ENCODE measurements at places on chromosomes 5 and 9. TPM values are rescaled to one million over a fixed set of nuclear protein-coding genes. Genes with fewer than 3 reads are reported as not detected.

The SVEP1 gene
- total RNA-seq: not detected

The TNC gene
- 0.03 TPM for total RNA-seq

The PGM5 gene
- total RNA-seq: not detected

The HK3 gene
- total RNA-seq: 1.2 TPM

The NUTM2F gene
- total RNA-seq: not detected

The CCL27 gene
- total RNA-seq: not detected

GRCh38 chr9:131622523-131622922, 77.2 kb downstream of the PRRT1B start:
- no peak overlapping the region for H3K27ac ChIP-seq
- H3K36me3 ChIP-seq: peaks cover 86% of the 10 kb centered on the region
- no peak overlapping the region for H3K4me3 ChIP-seq
- H3K4me1 ChIP-seq: peaks cover 36% of the 10 kb centered on the region

GRCh38 chr9:124675261-124676158, 95.6 kb downstream of the NR6A1 start:
- H3K27ac ChIP-seq: no peak overlapping the region
- DNase-seq: no peak
- no peak overlapping the region for H3K4me3 ChIP-seq
- peaks cover 2% of the 10 kb centered on the region for H3K4me1 ChIP-seq

DNA sequence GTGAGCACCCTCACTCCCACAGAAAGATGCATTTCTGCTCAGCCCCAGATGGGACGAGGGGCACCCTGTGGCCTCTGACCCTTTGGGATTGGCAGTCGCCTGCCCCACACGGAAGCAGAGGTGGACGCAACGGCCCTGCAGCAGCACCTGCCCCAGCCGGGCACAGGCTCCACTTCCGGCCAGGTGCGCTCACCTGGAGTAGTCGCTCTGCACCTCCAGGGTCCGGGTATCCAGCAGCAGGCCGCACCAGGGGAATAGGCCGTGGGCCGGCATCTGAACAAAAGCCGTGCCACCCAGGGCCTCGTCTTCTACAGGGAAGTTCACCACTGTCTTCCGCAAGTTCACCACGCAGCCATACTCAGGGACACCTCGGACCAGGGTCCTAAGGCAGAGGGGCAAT, 30.7 kb downstream of the TERT start:
- H3K4me1 ChIP-seq: peaks cover 12% of the 10 kb centered on the region
- no peaks in the 10 kb centered on the region for H3K27me3 ChIP-seq
- H3K4me3 ChIP-seq: no peak overlapping the region
- H3K27ac ChIP-seq: no peak overlapping the region

- no peaks in the 10 kb centered on the region for H3K36me3 ChIP-seq
- no peak overlapping the region for H3K4me3 ChIP-seq
- H3K27ac ChIP-seq: no peak overlapping the region
- DNase-seq: no peak
Observed at GRCh38 chr9:84996029-84996428, 326.5 kb downstream of the NTRK2 start.

- no peak for DNase-seq
- no peaks in the 10 kb centered on the region for H3K27me3 ChIP-seq
- no peak overlapping the region for H3K27ac ChIP-seq
Observed at GRCh38 chr9:132605387-132605786, 23.0 kb downstream of the BARHL1 start.

DNA sequence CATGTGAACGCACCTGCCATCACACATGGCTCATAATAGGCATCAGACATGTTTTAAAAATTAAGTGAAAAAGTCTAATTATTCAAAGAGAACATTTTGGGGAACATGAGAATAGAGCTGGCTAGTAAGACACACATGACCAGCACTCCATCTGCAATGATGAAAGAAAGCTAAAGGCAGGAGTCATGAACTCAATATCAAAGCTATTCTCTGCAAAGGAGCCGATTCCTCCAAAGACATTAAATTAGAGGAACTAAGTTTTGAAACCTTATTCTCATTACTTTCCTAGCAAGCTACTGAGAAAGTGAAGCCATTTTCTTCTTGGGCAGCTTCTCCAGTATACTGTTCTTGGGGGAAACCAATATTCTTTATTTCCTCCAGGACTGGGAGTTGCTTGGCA, 172.0 kb downstream of the CRB2 start:
- H3K27me3 ChIP-seq: no peaks in the 10 kb centered on the region
- no peaks in the 10 kb centered on the region for H3K4me1 ChIP-seq
- H3K4me3 ChIP-seq: no peak overlapping the region
- no peak overlapping the region for H3K27ac ChIP-seq
- DNase-seq: no peak

GRCh38 chr5:178086266-178086665, 27.1 kb upstream of the N4BP3 start:
- no peak for DNase-seq
- no peaks in the 10 kb centered on the region for H3K4me1 ChIP-seq
- no peaks in the 10 kb centered on the region for H3K27me3 ChIP-seq
- H3K36me3 ChIP-seq: no peaks in the 10 kb centered on the region
- no peak overlapping the region for H3K4me3 ChIP-seq

DNA sequence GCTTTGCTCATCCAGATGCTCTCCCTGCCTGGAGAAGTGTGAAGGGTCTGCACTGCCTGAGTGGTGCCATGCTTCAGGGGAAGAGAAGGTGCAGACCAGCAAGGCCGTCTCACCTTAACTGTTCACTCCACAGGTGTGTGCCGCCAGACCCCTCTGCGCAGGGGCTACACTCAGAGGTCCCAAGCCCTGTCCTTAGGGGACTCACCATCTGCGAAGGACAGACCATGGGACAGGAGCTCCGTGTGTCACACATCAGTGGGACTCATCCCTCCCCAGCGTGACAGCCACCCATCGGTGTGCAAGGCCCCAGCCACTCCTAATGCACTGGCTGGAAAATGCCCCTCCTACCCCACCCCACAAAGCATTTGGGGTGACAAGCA, 142.9 kb downstream of the OLFM1 start:
- no peak overlapping the region for H3K27ac ChIP-seq
- no peak overlapping the region for H3K4me3 ChIP-seq
- H3K36me3 ChIP-seq: no peaks in the 10 kb centered on the region
- DNase-seq: no peak
- H3K4me1 ChIP-seq: no peaks in the 10 kb centered on the region

- no peak for DNase-seq
- H3K4me1 ChIP-seq: no peaks in the 10 kb centered on the region
- no peak overlapping the region for H3K4me3 ChIP-seq
- H3K36me3 ChIP-seq: no peaks in the 10 kb centered on the region
- H3K27ac ChIP-seq: no peak overlapping the region
Observed at GRCh38 chr5:66769839-66770617, 173.8 kb downstream of the MAST4 start.

GRCh38 chr5:31748458-31749172, 109.7 kb downstream of the PDZD2 start:
- no peak for DNase-seq
- H3K27ac ChIP-seq: no peak overlapping the region
- H3K27me3 ChIP-seq: peaks cover 2% of the 10 kb centered on the region
- no peak overlapping the region for H3K4me3 ChIP-seq
- no peaks in the 10 kb centered on the region for H3K4me1 ChIP-seq
- H3K36me3 ChIP-seq: no peaks in the 10 kb centered on the region

GRCh38 chr5:1542781-1543180, 19.0 kb upstream of the LPCAT1 start:
- no peak for DNase-seq
- H3K27ac ChIP-seq: no peak overlapping the region
- H3K4me3 ChIP-seq: no peak overlapping the region
- no peaks in the 10 kb centered on the region for H3K4me1 ChIP-seq

GRCh38 chr9:134324359-134325095, 1.7 kb upstream of the RXRA start:
- no peak for DNase-seq
- no peaks in the 10 kb centered on the region for H3K27me3 ChIP-seq
- no peak overlapping the region for H3K27ac ChIP-seq

DNA sequence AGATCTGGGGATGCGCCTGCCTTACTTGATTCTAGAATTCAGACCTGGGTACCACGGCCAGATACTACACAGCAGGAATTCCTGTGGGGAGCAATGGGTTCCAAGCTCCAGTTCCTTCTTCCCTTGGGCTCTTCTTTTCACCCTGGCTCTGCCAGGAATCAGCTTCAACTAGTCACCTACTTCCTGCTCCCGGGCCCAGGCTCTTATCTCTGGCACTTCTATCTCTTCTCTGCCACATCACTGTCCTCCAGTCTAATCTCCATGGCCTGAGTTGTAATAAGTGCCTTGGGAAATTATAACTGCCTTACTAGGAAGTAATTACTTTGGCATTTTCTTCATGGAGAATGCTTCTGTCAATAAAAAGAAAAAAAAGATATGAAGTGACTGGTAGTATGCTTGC, 26.2 kb upstream of the SERINC5 start:
- DNase-seq: no peak
- no peak overlapping the region for H3K4me3 ChIP-seq
- no peak overlapping the region for H3K27ac ChIP-seq
- H3K4me1 ChIP-seq: peaks cover 7% of the 10 kb centered on the region
- no peaks in the 10 kb centered on the region for H3K27me3 ChIP-seq

- no peak overlapping the region for H3K4me3 ChIP-seq
- DNase-seq: no peak
- no peaks in the 10 kb centered on the region for H3K36me3 ChIP-seq
Observed at GRCh38 chr9:35027860-35028259, 38.3 kb downstream of the DNAJB5 start.

DNA sequence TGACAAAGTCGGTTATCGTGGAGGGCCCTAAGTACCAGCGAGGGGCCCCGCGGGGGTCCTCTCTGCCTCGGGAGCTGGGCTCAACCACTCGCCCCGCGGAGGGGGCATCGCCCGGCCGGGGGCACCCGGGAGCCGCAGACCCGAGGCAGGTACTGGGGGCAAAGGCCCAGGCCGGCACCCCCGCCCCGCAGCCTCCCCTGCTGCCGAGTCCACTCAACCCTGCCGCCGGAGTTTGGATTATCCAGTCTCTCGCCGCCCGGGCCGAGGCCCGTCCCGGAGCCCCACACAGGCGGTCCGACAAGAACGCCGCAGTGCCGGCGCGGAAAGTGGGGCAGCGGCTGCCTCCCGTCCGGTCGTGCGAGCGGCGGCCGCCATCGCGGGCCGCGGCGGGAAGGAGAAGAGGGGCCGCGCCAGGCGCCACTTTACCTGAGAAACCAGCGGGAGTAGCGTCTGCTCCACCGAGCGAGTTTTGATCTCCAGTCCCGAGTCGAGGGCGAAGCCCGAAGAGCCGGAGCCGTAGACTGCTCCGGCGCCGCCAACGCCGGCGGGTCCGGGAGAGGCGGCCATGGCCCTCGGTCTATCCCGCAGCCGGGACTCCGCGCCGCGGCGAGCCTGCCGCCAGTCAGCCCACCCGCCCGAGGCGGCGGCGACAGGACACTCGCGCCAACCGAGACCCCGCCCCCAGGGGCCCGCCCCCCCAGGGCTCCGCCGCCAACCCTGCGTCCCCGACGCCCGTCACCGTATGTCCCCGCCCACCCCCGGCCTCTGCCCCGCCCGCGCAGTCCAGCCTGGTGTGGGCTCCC, at the start of gene CTNNAL1:
CTNNAL1 (minus strand) TSS at position 624 of the 803 bp plus-strand sequence; CDS start at position 567, 57 bp downstream.
- H3K4me3 ChIP-seq: peak within 1 kb of the TSS; percentile 65
- peaks cover 2% of the 10 kb centered on the region for H3K36me3 ChIP-seq
- no peaks in the 10 kb centered on the region for H3K27me3 ChIP-seq
- peaks cover 16% of the 10 kb centered on the region for H3K4me1 ChIP-seq

DNA sequence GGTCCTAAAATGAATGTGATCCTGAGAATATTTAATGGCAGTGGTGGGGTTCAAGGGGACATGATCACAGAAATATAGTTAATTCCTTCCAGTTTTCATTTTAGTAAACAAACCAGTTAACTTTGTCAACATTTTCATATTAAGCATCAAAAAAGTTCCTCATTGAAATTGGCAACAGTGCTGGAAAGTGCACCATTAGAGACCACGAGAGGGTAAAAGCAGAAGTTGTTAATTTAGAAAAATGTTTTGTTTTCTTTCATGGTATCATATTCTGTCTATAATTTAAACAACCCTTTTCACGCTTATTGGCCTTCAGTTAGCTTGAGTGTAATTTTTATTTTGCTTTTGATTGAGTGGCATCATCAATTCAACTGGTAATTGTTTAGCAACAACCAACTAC, 11.9 kb downstream of the GIN1 start:
- no peak overlapping the region for H3K4me3 ChIP-seq
- H3K27me3 ChIP-seq: no peaks in the 10 kb centered on the region
- DNase-seq: no peak
- peaks cover 22% of the 10 kb centered on the region for H3K36me3 ChIP-seq
- H3K27ac ChIP-seq: no peak overlapping the region

GRCh38 chr5:124264499-124264898, 481.9 kb downstream of the ZNF608 start:
- no peak for DNase-seq
- H3K36me3 ChIP-seq: no peaks in the 10 kb centered on the region
- no peak overlapping the region for H3K27ac ChIP-seq
- no peaks in the 10 kb centered on the region for H3K4me1 ChIP-seq

DNA sequence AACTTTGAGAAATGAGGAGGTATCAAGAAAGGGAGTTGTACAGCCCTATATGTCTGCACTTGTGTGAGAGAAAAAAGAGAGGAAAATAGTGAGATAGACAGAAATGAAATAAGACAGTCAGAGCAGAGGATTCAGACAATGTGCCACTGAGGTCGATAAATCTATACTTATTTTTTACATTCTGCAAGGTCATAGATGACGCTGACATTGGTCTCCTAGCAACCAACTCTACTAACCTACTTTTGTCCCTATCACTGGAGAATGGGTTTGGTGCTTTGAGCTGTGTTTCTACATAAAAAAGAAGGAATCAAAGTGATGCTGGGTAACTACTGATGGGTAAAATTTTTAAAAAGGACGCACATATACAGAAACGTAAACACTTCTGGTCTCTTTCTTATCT, 573.3 kb upstream of the RORB start:
- no peak overlapping the region for H3K4me3 ChIP-seq
- H3K27ac ChIP-seq: no peak overlapping the region
- no peaks in the 10 kb centered on the region for H3K4me1 ChIP-seq
- no peak for DNase-seq
- H3K36me3 ChIP-seq: no peaks in the 10 kb centered on the region
- H3K27me3 ChIP-seq: no peaks in the 10 kb centered on the region

GRCh38 chr5:81241001-81241400, 7.9 kb downstream of the CKMT2 start:
- DNase-seq: no peak
- H3K27ac ChIP-seq: no peak overlapping the region
- H3K27me3 ChIP-seq: no peaks in the 10 kb centered on the region
- peaks cover 3% of the 10 kb centered on the region for H3K36me3 ChIP-seq

DNA sequence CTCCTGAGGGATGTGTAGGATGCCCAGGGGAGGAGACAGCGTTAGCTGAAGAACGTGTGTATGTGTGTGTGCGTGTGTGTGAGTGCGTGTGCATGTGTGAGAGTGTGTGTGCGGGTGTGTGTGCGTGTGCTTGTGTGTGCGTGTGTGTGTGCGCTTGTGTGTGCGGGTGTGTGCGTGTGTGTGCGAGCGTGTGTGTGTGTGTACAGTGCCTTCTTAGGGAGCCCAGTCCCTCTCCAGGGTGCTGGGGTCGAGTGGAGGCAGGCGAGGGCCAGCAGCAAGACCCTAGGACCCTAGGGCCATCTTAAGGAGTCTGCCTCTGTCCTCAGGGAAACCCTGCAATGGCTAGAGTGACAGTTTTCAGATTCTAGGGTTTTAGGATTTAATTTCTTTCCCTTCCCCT, 26.0 kb upstream of the STXBP1 start:
- no peak for DNase-seq
- no peaks in the 10 kb centered on the region for H3K27me3 ChIP-seq
- H3K4me3 ChIP-seq: no peak overlapping the region
- H3K36me3 ChIP-seq: no peaks in the 10 kb centered on the region

- H3K36me3 ChIP-seq: no peaks in the 10 kb centered on the region
- no peak overlapping the region for H3K27ac ChIP-seq
- no peaks in the 10 kb centered on the region for H3K4me1 ChIP-seq
- no peak for DNase-seq
Observed at GRCh38 chr9:13718086-13718485, 438.6 kb upstream of the MPDZ start.

GRCh38 chr9:78590068-78590467, 293.1 kb downstream of the PSAT1 start:
- H3K27ac ChIP-seq: no peak overlapping the region
- no peak for DNase-seq
- no peaks in the 10 kb centered on the region for H3K27me3 ChIP-seq
- no peaks in the 10 kb centered on the region for H3K4me1 ChIP-seq
